ENCODE measurements at places on chromosomes 12 and 14. TPM values are rescaled to one million over a fixed set of nuclear protein-coding genes. Genes with fewer than 3 reads are reported as not detected.

Gene KCNK10
- total RNA-seq, result not detected

Gene PPFIA2
- total RNA-seq, result 1.1 TPM

Gene USP30
- 27.3 TPM for total RNA-seq

Gene POTEM
- total RNA-seq, result not detected

Gene METTL3
- 74.4 TPM for total RNA-seq

Gene PLEKHH1
- 21.4 TPM for total RNA-seq

Gene TEX52
- not detected for total RNA-seq

Gene RGS6
- total RNA-seq, result 1.5 TPM

Gene PTGER2
- total RNA-seq, result 7.2 TPM

Gene LHX5
- total RNA-seq, result not detected

Gene CLEC14A
- total RNA-seq, result not detected

Gene PAX9
- total RNA-seq, result not detected

Gene TROAP
- 30.8 TPM for total RNA-seq

Gene AREL1
- total RNA-seq, result 49.1 TPM

Gene NCOR2
- 336 TPM for total RNA-seq

Gene SMIM41
- not detected for total RNA-seq

Gene A2M
- total RNA-seq, result 4.3 TPM

Gene GDF3
- not detected for total RNA-seq

Gene RD3L
- not detected for total RNA-seq

Gene OTX2
- not detected for total RNA-seq

Gene PRKCH
- total RNA-seq, result 8.4 TPM

Gene C14orf39
- 1.6 TPM for total RNA-seq
